ENCODE measurements at places on chromosomes 12 and 14. TPM values are rescaled to one million over a fixed set of nuclear protein-coding genes. Genes with fewer than 3 reads are reported as not detected.

- no peak for DNase-seq
Observed at GRCh38 chr12:6614513-6615172, 7.5 kb upstream of the CHD4 start.

DNA sequence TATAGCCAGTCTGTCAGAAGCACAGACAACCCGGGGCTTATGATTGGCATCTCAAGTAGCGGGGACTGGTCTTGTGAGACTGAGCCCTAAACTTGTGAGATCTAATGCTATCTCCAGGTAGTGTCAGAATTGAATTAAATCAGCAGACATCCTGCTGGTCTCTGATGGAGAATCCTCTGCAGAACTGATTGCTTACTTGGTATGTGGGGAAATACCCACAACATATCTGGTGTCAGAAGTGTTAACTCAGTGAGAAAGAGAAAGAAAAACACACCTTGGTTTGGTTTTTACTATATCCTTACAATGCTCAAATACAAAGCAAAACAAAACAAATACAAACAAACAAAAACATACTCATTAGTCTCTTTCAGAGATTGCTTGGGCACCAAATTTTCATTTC is 10.0 kb downstream of the SEL1L start:
- no peak for DNase-seq

- DNase-seq: no peak
Observed at GRCh38 chr14:42884100-42884499, 1277.4 kb downstream of the LRFN5 start.

The SLC8A3 gene
- total RNA-seq: 0.49 TPM

DNA sequence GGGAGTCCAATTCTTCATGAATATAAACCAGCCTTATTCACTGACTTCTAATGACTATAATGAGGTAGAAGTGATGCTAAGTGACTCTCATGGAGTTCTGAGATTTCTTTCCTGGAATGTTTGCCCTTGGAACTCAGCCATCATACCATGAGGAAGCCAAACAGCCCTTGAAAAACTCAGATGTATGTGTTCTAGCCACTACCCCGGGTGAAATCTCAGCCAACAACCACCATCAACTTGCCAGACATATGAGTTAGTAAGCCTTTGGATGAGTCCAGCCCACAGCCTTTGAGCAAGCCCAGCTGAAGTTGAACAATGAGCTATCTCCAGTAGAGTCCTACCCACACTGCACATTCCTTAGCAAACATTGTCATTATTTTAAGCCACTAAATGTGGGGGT is 149.5 kb downstream of the SLC6A15 start:
- DNase-seq: no peak

DNA sequence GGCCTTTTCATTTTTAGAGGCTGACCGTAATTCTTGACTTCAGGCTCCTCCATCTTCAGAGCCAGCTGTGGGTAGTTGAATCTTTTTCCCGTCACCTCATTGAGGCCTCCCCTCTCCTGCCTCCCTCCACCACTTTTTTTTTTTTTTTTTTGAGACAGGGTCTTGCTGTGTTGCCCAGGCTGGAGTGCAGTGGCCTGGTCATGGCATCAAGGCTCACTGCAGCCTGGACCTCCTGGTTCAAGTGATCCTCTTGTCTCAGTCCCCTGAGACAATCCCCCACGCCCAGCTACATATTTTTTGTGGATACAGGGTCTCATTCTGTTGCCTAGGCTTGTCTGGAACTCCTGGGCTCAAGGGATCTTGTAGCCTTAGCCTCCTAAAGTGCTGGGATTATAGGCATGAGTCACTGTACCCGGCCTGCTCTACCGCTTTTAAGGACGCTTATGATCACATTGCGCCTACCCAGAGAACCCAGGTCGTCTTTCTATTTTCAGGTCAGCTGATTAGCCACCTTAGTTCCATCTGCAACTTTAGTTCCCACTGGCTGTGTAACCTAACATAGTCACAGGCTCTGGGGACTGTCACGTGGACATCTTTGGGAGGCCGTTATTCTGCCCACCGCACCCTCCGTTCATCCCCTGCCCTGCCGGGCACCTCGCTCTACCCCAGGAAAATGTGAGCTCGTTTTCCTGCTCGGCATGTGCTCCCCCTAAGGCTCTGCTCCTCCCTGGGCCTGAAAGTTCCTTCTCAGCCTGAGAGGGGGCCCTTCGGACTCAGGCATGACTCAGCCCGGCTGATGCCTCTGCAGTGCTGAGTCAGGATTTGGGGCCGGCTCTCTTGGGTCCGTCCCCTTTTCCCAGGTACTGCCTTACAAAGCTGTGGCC is 13.4 kb downstream of the TNFAIP2 start:
- DNase-seq: no peak

The ADCY4 gene
- total RNA-seq: 127 TPM

DNA sequence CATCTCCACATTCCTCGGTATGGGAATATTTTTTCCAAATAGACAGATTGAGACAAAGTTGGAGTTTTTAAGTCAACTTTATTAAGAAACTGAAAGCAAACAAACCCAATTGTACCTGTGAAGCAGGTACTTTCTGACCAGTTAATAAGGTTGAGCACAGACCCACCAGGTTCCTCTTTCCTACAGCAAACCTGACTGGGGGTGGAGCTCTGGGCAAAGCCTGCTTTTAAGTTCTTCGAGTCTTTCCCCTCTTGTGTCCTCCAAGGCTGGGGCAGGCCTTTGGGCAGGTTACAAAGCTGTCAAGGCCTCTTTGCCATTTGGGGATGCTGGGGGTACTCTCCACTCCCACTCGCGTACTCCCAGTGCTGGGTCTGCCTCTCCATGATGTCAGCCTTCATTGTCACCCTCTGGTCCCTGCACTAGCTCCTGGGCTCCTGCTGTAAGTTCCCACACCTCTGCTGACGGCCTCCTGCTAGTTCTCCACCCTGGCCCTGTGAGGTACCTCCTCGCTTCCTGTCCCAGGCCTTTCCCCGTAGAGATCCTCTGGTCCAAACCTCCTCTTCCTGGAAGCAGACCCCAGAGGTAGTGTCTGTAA is 3.2 kb downstream of the KCNH3 start:
- DNase-seq: no peak

The SLC10A1 gene
- total RNA-seq: not detected

The VAMP1 gene
- 4.7 TPM for total RNA-seq

GRCh38 chr12:119683413-119683812 is 15.5 kb downstream of the PRKAB1 start:
- no peak for DNase-seq
